Fibroblast of mammary gland (primary cell): ENCODE measurements at places on chromosomes 6 and 20.

- DNase-seq = peak; percentile 90
Observed at GRCh38 chr6:31083742-31084354, 28.5 kb downstream of the C6orf15 start.

DNA sequence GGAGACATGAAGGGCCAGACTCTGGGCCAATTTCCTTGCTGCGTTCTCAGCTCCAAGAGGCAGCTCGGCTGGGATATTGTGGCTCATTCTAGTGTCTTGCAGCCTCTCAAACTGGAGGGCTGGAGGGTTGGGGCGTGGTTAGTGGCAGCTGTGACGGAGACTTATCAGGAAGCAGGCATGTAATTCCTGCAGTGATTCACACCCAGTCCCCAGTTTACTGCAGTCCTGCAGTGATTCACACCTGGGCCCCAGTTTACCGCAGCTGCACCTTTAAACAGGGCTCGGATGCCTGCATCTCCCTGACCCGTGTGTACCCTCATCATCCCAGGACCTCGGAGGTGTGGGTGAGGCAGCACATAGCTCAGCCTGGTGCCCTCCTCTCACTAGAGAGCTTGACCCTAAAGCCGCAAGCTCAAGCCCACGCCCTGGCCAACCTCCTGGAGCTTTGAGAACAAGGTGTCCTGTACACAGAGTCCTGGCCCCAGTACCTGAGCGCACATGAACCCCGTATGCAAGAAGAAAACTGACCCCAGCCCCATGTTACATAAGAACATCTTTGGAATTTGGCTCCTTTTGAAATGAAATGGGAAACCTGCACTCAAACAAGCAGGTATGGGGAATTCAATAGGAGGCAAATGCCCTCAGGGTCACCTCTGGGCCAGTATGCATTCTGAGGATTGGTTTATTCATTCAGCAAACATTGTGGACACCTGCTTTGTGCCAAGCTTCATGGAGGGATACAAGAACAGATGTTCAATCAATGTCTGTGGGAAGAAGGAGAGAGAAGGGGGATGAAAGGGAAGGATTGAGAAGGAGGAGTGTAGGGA lies 55.3 kb upstream of the FAM83D start:
- DNase-seq = peak; percentile 2

DNA sequence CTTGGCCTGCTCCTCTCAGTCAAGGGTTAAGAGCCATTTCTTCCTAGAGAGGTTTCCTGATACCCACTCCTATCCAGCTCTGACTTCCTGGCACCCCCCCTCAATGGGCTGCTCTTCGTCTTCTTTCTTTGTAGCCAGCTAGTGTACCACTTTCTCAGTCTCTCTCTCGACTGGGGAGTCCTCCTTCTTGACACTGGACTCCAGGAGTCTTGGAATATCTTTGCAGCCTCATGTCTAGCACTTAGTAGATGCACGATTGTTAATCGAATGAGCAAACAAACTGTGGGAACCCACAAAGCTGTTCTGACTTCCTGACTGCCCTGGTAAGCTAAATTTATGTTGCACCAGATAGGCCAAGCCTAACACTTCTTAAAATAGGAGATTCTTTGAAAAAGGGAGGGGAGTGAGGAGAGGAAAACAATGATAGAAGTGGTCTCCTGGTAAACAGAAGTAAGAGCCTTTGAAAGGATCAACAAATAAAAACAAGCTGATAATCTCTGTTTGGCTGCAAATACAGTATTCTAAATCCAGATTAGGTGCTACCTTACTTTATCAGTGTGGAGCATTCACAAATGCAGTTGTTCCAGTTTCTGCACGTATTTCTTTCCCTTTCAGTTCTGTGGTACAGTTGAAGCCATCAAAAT lies 160.1 kb upstream of the CITED2 start:
- DNase-seq = no peak

DNA sequence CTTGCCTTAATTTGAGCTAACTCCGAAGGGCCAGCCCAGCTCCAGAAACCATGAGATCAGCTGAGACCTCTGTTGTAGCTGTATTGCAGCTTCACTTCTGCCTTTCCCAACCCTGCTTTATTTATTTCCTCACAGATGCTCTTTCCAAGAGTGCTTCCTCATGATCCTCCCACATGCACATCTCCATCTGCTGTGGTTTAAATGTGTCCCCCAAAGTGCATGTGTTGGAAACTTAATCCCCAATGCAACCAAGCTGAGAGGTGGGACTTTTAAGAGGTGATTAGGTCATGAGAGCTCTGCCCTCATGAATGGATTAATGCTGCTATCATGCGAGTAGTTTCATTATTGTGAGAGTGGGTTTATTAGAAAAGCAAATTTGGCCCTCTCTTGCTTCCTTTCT lies 164.4 kb upstream of the TAB2 start:
- DNase-seq = no peak

GRCh38 chr20:10855778-10856177 lies 182.0 kb upstream of the JAG1 start:
- DNase-seq = no peak

- no peak for DNase-seq
Observed at GRCh38 chr6:51775942-51776860, 311.2 kb downstream of the PKHD1 start.

GRCh38 chr6:131215219-131215618 lies 80.0 kb downstream of the AKAP7 start:
- DNase-seq = no peak

DNA sequence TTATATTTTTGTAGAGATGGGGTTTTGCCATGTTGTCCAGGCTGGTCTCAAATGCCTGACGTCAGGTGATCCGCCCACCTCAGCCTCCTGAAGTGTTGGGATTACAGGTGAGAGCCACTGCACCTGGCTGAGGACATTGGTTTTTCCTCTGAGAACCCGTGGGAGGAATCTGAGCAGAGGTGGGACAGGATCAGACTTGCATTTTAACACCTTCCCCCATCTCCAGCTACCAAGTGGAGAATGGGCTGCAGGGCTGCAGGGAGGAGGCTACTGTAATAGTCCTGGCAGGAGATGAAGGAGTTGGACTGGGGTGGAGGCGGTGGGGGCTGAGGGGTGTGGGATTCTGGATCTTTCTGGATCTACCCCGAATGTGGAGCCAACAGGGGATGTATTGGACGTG lies 24.5 kb downstream of the FAM110A start:
- DNase-seq = no peak

DNA sequence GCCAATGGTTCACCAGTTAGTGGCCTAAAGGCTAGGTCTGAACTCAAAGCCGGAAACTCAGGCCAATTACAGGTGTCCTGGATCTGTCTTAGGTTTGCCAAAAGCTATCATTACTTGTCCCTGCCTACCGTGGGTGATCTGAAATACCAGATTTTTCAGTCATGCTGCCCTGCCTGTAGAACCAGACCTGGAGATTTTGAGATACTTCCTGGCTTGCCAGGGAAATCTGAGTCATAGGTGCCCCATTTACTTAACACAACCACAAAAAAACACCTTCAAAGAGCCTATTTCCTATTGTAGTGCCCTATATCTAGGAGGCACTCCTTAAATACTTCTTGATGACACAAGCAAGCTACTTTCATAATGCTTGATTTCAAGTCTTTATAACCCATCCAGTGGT lies 13.9 kb upstream of the RANBP9 start:
- DNase-seq = no peak

GRCh38 chr6:148348335-148348734 lies 5.7 kb downstream of the SASH1 start:
- no peak for DNase-seq

DNA sequence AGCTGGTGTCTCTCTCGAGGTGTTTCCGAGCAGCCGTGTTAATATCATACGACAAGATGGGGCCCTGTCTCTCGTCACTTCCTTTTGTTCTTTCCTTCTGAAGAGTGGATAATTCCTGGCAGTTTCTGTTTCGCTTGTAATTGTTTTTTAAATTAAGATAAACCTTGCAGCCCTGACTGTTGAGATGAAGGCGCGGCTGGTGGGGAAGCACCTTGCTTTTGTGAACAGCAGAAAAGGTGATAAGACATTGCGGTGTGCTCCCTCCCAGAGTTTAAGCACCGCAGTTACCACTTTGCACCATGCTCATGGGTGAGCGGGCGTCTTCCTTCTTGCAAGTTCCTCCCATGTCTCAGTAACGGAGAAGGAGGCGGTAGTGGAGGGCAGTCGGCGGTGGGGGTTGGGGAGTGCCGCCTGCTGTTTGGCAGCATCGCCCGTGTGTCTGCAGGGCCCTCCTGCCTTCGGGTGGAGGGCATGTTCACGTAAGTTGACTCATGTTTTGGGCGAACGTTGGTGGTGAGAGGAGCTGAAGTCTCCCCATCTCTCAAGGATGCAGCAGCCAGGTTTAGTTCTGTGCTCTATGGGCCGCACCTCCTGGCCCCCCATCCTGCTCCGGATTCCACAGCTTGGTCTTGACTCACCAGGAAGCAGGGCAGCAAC lies 345.9 kb downstream of the TAF4 start:
- no peak for DNase-seq

DNA sequence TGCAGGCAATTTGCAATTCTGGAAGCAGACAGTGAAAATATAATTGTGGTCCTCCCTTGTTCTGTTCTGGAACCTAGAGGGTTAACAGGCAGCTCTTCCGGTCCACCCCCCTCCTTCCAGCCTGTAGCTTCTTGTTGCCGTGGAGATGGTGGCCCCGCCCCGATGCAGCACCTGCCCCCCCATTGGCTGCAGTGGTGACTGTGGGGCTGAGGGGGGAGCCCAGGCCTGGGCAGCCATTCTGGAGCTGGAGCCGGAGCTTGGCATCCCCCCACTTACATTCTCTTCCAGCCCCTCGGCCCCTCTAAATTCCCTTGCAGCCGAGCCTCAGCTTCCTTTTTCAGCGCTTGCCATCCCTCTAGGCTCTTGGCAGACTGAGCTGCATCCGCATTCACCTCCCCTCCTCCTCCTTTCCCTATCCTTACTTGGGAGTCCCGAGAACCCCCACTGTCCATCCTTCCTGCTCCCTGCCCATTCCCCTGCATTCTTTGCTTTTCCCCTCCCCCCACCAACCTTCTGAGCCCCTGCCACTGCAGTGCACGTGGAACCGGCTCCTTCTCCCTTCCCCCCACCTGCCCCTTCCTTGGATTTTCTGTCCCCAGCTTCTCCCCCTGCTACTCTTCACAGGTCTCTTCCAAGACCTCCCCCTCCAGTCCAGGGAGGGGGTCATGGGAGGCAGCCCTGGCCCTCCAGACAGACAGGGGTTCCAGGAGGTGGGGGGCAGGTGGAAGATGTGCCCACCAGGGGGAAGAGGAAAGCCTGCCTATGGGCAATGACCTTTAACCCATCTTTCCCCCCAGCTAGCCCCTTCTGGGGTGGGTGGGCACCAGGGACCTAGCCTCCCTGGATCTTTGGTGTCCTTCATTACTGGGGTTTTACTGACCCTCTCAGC lies 11.4 kb downstream of the SYNGAP1 start:
- DNase-seq = peak; percentile 47

DNA sequence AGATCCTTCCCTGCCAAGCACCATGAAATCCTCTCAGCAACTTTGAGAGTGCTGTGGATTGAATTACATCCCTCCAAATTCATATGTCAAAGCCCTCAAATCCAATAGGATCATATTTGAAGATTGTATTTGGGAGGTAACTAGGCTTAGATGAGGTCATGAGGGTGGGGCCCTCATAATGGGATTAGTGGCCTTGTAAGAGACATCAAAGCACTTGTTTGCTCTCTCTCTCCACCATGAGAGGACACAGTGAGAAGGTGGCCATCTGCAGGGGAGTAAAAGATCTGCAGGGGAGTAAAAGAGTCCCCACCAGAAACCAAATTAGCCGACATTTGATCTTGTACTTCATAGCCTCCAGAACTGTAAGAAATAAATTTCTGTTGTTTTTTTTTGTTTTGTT lies 298.2 kb downstream of the SAMD5 start:
- peak; percentile 3 for DNase-seq

- peak; percentile 78 for DNase-seq
Observed at GRCh38 chr6:82040405-82041221, 206.9 kb downstream of the IBTK start.
